ENCODE measurements at places on chromosomes 5 and 9.

DNA sequence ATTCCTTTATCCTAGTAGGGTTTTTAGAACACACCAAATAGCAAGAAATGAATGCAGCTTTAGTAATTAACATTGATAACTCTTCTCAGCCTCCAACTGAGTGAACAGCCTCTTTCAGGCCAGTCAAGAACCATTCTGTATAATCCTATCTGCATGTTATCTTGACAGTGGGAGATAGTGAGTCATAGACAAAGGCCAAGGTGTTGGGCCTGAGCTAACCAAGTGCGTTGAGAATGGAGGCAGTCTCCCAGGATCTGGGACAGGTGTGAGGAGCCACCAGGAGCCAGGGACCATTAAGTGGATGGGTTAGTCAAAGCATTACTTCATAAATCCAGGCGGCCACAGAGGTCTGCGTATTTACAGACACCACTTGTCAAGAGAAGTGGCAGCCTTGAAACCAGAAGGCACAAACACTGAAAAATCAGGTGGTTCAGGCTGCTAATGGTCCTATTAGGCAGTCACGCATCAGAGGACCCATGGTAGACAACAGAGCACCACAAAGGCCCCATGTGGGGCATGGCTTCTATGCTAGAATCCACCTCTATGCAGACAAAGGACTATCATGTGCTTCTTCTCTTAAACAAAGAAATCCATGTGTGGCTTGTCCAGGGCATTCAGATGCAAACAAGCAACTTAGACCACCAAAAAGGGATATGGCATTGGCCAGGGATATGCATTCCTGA, 409.7 kb upstream of the PIK3R1 start:
- no peak for DNase-seq

GRCh38 chr5:169133531-169133930, 167.4 kb downstream of the SLIT3 start:
- no peak for DNase-seq

- peak; percentile 74 for DNase-seq
Measured at GRCh38 chr9:111959468-111960359, 63.1 kb downstream of the UGCG start.

GRCh38 chr9:81656871-81657337, 32.4 kb downstream of the TLE1 start:
- no peak for DNase-seq

GRCh38 chr5:160356550-160357347, 13.7 kb downstream of the C1QTNF2 start:
- DNase-seq = no peak

GRCh38 chr9:89902450-89903140, 297.8 kb downstream of the GADD45G start:
- no peak for DNase-seq

GRCh38 chr9:89405826-89406225, 87.5 kb downstream of the SECISBP2 start:
- no peak for DNase-seq

- DNase-seq = no peak
Measured at GRCh38 chr5:10577371-10578292, 13.8 kb downstream of the ANKRD33B start.

GRCh38 chr5:136682986-136683385, 317.6 kb upstream of the TRPC7 start:
- DNase-seq = no peak

DNA sequence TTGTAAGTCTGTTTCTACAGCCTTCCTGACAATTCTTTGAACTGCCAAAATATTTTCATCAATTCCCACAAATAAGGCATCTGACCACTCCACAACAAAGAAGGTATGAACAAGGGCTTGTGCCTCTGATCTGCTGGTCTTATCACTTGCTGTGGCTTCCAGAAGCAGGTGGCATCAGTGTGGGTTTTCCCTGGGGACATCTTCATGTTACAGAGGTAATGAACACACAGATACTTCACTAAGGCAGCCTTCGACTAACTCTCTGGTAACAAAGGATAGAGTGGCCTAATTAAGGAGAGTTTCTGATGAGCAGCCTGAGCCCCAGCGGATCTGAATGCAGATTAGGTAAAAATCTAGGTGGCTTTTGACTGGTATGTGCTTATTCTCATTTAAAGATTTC, 15.2 kb upstream of the ERAP2 start:
- DNase-seq = no peak

- no peak for DNase-seq
Measured at GRCh38 chr5:139395844-139396640, 1.1 kb upstream of the PROB1 start.

DNA sequence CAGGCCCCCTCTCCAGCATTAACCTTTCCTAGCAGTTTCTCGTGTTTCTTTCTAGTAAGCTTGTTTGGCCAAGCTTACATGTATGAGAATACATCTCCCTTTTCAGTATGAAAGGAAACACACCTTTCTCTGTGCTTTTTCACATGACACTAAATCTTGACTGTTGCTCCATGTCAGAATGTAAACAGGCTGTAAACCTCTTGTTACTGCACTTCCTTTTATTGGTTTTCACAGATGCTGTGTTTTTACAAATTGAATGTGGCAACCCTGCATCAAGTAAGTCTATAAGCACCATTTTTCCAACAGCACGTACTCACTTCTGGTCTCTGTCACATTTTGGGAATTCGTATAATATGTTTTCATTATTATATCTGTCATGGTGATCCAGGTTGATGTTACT, 2.2 kb upstream of the CANX start:
- DNase-seq = no peak

GRCh38 chr9:5846096-5846495, 13.2 kb upstream of the ERMP1 start:
- no peak for DNase-seq

GRCh38 chr9:131578731-131579504, 33.6 kb downstream of the PRRT1B start:
- DNase-seq = no peak

GRCh38 chr5:75389430-75389829, 52.4 kb downstream of the HMGCR start:
- DNase-seq = no peak

DNA sequence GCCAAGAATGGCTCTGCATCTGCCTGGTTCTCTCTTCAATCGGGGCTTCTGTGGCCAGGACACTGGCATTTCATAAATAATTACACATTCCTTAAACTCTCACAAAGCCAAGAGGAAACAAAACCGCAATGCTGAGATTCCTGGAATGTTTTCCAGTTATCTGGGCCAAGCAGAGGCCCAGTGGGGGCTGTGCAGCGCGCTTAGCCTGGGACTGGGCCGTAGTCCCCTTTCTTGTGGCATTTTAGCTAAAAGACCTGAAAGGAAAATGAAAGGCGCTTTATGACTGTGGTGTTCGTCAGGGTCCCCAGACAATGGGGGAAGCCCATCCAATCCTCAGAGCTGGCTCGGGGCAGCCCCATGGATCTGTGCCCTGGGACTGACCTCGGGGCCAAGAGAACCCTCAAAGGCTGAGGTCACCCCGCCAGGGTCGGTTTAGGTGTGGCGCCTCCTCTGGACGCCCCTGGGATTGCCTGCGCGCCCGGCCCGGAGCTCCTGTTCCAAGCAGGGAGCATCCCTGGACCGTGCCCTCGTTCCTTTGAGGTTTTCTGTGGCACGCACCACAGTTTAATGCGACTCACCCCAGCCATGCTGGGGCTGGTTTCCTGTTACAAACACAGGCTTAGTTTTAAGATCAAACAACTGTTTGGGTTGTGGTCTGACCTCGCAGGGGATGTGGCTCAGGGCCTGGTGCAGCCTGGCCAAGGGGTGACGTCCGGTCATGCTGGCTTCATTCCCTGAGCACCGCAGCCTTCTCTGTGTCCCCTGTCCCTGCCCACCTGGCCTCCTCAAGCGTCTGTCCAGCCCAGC, 51.5 kb upstream of the NKD2 start:
- DNase-seq = peak; percentile 77

DNA sequence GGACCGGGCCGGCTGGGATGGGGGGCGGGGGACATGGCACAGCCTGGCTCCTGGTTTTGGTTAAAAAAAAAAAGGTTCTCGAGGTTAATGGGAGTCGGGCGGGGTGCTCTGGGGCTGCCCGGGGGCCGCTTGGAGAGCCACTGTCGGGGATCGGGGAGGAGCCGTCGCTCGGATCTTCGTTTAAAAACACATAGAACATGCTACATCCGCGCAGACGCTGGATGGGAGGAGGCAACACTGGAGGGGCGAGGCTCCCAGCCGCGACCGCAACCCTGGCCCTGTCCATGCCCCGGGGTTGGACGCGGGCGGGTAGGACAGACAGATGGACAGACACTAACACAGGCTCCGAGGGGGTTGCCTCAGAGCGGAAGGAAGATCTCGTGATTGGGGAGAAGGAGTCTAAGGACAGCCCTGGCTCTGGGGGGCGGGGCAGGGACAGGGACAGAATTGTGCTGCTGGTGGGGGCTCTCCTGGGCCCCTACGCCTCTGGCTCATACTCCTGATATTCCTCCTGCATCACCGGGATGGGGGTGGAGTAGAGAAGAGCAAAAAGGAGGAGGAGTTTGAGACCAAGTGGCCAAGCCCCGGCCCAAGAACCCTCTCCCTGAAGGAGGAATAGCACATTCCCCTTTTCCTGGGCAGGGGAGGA, 9.9 kb downstream of the SNCB start:
- no peak for DNase-seq

GRCh38 chr9:125626187-125626586, 80.8 kb downstream of the MAPKAP1 start:
- no peak for DNase-seq

- no peak for DNase-seq
Measured at GRCh38 chr5:171599411-171599810, 180.0 kb downstream of the FGF18 start.

DNA sequence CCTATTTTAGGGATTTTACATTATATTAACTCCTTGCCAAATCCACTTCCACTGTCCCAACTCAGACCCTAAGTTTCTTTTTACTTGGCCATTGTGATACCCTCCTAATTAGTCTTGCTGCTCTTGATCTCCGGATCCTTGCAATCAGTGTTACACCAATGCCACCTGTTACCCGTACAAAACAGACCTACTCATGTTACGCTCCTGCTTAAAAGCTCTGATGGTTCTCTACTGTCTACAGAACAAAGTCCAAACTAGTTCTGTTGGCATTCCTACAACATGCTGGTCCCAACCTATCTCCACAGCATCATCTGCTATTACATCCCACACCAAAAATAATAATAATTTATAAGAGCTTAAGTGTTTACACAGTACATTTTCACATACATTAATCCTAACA, 9.8 kb downstream of the ECPAS start:
- DNase-seq = no peak

- DNase-seq = no peak
Measured at GRCh38 chr5:175920231-175920811, 47.8 kb downstream of the THOC3 start.

GRCh38 chr5:146165460-146165859, 17.0 kb downstream of the LARS1 start:
- DNase-seq = no peak

DNA sequence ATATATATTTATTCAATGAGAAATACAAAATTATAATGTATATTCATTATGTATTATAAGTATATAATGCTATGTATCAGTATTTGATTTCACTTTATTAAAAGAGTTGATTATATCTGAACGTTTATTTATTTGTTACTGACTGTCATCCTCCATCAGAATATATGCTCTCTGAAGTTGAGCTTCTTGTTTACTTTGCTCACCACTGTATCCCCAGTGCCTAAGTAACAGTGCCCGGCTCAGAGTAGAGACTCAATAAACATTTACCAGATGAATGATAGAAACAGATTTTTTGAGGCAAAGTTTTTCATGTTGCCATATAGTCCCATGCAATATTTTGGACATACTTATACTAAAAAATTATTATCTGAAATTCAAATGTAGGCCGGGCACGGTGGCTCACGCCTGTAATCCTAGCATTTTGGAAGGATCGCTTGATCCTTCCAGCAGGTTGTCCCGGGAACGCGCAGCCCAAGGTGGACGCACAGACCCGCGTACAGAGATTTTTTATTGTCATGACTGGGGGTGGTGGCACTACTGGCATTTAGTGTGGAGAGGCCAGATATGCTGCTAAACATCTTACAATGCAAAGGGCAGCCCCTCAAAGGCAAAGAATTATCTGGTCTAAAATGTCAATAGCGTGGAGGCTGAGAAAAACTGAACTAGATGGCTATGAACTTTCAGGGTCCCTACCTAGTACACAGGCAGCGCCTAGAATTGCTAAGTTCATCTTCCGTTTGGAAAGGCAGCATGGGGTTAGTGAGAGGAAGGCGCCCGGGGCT, 761 bp upstream of the DNAJC25 start:
- DNase-seq = no peak

- no peak for DNase-seq
Measured at GRCh38 chr5:143004361-143005145, 234.4 kb downstream of the ARHGAP26 start.

DNA sequence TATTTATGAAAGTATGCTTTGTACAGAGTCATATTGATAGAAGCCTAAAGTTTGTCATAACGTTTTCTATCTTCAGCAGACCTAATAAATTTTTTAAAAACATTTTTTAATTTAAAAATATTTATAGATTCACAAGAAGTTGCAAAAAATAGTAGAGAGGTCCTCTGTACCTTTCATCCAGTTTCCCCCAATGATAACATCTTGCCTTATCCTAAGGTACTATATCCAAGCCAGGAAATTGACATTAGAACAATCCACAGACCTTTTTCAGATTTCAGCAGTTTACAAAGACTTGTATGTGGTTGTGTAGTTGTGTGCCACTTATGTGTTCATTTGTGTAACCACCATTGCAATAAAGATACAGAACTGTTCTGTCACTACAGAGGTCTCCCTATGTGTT, 88.5 kb downstream of the SLC12A2 start:
- DNase-seq = no peak

Measured in BJ (cell line).